ENCODE measurements at places on chromosomes 7 and 10.

- DNase-seq: no peak
Measured at GRCh38 chr10:78320506-78320905, 286.8 kb downstream of the RPS24 start.

- no peak for DNase-seq
Measured at GRCh38 chr10:6062101-6062771, at the start of gene IL2RA. IL2RA (minus strand) TSS chr10:6062367; CDS start chr10:6062151, 216 bp downstream.

GRCh38 chr7:50153148-50153547 lies 60.1 kb upstream of the ZPBP start:
- DNase-seq: no peak

DNA sequence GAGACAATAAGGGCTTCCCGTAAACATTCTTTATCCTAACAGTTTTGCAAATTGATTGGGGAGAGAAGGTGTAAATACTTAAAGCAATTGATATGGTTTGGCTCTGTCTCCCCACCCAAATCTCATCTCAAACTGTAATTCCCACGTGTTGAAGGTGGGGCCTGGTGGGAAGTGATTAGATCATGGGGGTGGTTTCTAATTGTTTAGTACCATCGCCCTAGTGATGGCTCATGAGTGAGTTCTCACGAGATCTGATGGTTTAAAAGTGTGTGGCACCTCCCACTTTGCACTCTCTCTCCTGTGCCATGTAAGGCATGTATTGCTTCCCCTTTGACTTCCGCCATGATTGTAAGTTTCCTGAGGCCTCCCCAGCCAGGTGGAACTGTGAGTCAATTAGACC lies 22.1 kb upstream of the CAPZA2 start:
- no peak for DNase-seq

DNA sequence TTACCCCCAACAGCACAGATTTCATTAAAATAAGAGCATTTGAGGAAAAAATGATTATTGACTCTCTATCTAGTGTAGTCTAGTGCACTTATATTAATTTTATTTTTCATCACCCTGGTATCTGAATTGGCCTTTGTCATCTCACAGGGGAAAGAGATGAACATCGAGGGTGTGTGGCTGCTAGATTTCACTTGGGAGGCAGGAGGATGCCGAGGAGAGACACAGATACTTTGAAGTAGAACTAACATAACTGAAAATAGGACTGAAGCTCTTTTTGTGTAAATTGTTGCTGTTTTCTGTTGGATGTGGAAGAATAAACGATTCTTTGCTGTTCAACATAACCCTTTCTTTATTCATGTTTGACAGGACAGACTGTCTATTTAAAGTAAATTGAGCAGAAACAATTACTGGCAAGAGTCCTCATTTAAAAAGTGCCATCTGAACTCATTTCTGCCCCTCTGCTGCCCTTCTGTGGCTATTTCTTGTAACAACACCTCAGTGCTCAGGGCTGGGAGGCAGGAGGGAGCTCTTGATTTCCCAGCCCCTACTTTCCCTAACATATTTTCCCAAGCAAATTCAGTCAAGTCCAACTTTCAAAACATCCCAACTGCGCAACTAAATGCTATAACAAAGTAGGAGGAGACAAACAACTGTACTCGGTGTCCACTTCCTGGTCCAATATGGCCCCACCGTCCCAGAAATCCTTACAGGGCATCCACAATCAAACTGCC lies 15.6 kb downstream of the LYZL1 start:
- DNase-seq: peak; percentile 49

DNA sequence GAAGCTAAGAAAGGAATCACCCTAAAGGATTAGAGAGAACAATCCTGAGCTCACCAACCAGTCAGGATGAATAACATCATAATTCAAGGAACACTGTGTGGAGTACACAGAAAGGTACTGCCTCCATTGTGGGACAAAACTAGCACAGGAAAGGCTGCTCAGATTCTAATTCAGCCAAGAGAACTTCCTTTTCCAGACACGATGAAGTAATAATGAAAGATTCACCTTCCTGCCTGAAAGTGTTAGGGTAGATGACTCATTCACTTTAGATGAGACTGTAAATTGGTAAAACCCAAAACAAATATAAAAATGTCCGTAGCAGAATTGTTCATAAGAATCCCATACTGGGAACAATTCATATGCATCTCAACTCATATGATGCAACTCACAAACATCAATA lies 167.2 kb downstream of the CDC14C start:
- DNase-seq: no peak

- DNase-seq: peak; percentile 89
Measured at GRCh38 chr7:63900394-63901203, 98.0 kb upstream of the ZNF722 start.

DNA sequence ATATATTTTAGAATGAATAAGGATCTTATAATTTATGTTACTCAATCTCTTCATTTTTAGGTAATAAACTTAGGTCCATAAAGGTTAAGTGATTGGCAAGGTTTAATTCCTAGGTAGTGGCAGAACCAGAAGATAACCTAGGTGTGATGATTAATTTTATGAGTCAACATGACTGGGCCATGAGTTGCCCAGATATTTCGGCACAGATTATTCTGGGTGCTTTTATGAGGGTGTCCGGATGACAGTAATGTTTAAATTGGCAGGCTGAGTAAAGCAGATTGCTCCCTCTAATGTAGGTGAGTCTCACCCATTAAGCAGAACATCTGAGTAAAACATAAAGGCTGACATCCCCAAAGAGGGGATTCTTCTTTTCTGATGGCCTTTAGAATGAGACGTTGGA lies 1349.3 kb upstream of the CELF2 start:
- DNase-seq: no peak

- no peak for DNase-seq
Measured at GRCh38 chr7:29377718-29378117, 183.1 kb downstream of the CHN2 start.

GRCh38 chr7:1055956-1056784 lies 11.8 kb downstream of the GPR146 start:
- no peak for DNase-seq

DNA sequence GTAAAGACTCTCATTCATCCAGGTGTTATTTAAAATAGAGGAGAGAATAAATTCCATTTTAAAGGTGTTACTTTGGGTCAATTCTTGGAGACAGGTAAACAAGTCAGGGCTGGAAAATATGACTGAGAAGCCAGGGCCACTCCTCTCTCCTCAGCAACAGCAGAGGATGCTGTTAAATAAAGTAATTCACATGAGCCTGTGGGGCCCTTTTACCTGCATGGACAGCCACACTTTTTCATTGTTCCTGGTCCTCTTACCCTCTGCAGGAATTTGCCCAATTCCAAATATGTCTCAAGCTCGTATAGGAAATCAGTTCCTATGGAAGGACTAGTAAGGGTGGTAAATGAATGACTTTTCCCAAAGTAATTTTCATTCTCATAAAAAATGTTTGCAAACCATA lies 420.1 kb upstream of the KLF6 start:
- DNase-seq: no peak

DNA sequence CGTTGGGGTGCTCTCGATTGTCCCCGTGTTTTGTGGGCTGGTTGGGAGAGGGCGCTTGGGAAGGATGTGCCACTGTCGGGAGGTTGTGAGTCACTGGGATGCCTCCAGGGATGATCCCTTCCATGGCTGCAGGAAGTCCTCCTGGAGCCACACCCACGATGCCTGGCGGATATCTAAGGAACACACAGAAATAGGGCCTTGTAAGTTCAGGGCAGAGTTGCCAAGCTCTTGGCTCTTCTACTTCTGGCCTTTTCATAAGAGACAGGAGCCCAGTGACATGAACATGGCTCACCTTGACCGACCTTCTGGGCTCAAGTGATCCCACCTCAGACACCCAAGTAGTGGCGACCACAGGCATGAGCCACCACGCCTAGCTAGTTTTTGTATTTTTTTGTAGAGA lies 47.6 kb downstream of the ZRANB1 start:
- DNase-seq: no peak

- DNase-seq: no peak
Measured at GRCh38 chr7:108650467-108650866, 80.8 kb downstream of the DNAJB9 start.

- DNase-seq: no peak
Measured at GRCh38 chr10:32163071-32163761, 107.0 kb upstream of the KIF5B start.

GRCh38 chr7:43303740-43304241 lies 191.3 kb downstream of the HECW1 start:
- DNase-seq: no peak

- no peak for DNase-seq
Measured at GRCh38 chr7:28224675-28225074, 44.1 kb upstream of the JAZF1 start.

DNA sequence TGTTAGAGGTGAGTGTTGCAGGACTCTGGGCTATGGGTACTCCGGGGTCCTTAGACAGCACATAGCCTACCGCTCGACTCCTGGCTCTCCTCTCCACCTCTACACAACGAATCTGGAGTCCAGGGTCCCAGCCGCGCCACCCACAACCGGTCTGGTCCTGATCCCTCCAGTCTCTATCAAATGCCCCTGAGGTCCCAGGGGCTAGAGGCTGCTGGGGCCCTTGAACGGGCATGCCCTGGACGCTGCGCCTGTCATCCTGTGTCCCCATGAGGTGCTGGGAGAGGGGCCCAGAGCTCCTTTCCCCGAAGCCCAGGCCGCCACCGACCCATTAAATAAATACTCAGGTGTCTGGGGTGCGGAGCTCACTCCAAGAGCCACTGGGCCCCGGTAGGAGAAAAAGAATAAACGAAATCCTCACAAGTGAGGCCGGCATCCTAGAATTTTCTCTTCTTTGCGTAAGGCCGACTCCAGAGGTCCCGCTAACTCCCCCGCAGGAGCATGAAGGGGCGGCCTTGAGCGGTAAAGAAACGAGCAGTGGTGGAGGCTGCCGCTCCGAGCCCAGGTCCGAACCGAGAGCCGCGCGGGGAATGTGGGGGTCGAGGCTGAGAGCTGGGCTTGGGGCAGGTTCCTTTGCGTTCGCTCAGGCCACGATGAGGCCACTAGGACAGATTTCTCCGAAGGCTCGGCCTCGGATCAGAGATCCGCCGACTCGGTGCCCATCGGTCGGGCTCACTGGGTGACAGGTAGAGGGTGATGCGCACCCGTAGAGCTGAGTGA lies 166.7 kb downstream of the NRF1 start:
- no peak for DNase-seq

DNA sequence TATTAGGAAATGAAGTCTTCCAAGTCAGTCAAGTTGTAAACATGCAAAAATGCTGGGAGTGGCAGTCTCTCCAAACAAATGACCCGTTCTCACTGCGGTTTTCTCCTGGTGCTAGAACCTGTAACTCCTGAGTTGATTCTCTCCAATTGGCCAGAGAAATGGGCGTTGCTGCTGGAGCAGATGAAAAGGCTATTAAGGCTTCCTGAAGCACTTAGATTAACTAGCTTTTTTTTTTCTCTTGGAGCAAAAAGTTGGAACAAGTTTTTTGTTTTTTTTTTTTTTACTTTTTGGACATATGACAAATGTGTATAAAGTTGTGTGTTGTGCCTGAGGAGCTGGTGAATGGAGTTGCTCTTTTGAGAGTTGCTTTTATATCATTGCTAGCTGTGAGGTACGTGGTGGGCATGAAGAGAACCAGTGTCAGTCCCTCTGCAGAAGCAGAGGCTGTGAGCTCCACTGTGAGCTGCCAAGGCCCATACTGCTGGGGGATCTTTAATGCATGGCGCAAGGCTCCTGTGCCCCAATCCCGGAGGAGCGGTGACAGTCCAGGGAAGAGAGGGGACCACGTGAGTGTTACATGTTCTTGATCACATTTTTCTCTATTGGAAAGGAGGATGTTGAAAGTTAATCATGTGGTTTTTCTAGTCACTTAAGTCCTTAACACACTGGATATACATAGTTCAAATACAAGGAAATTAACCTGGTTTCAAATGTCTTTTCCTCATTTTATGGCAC lies 393.6 kb upstream of the GALNT17 start:
- no peak for DNase-seq

DNA sequence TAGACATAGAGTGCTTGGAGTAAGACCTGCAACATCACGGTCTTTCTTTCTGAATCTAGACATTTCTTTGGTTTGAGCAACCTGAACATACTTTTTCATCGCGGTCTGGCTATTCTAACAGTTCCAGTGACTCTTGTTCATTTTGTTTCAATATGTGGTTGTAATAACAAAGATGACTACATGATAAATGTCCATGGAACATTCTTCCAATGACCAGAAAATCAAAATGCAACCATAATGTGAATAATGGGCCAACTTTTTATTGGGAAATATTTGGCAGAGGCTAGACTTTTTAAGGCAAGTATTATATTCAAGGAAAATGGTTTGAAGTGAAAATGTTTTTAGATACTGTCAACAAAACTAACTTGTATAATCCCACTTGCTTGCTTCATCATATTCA lies 282.5 kb downstream of the INHBA start:
- DNase-seq: no peak

DNA sequence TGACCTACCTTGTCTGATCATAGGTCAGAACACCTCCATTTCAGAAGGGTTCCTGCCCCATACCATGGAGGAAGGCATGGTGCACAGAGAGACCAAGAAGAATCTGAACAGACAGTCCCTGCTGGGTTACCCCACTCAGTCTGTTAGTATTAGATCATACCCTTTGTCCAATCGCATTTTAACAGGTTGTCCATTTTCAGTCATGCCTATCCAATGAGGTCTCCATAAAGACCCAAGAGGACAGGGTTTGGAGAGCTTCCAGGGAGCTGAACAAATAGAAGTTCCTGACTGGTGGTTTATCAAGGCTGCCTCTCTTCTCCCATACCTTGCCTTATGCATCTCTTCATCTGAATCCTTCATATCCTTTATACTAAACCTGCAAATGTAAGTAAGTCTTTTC lies 21.2 kb upstream of the SLC16A12 start:
- DNase-seq: no peak

GRCh38 chr7:99928994-99929729 lies at the start of gene GJC3:
GJC3 (minus strand) TSS chr7:99929620; CDS start chr7:99929620, 0 bp downstream.
- DNase-seq: no peak

- no peak for DNase-seq
Measured at GRCh38 chr10:32167450-32167849, 111.2 kb upstream of the KIF5B start.

- no peak for DNase-seq
Measured at GRCh38 chr10:85635650-85636049, 730.9 kb downstream of the GRID1 start.

GRCh38 chr7:33841031-33841430 lies 64.3 kb upstream of the BMPER start:
- DNase-seq: no peak

GRCh38 chr10:412109-412508 lies 276.9 kb downstream of the ZMYND11 start:
- DNase-seq: no peak

GRCh38 chr10:5478694-5479305 lies 20.6 kb downstream of the CALML5 start:
- no peak for DNase-seq

- no peak for DNase-seq
Measured at GRCh38 chr10:74061104-74061503, 63.2 kb downstream of the VCL start.

GRCh38 chr10:17354781-17355180 lies 99.6 kb downstream of the ST8SIA6 start:
- DNase-seq: no peak

DNA sequence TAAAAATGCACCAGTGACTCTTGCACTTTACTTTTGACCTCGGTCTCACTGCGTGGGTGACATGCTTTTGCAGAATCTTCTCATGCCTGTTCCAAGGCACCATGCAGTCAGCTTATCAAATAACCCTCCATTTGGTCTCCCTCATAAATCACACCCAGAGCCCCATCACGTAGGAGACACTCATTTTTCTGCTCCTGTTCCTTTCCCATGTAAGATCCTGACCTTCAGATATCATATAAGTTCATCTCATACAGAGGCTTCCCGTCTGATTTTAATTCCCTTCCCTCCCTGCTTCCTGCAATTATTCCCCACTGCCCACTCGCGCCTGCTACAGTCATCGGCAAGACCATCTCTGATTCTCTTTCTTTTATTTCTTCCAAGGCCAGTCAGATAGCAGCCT lies 1226.3 kb upstream of the AUTS2 start:
- DNase-seq: no peak

- DNase-seq: no peak
Measured at GRCh38 chr10:113866551-113867394, 12.3 kb downstream of the NHLRC2 start.
